ENCODE measurements at places on chromosomes 16 and 17.

DNA sequence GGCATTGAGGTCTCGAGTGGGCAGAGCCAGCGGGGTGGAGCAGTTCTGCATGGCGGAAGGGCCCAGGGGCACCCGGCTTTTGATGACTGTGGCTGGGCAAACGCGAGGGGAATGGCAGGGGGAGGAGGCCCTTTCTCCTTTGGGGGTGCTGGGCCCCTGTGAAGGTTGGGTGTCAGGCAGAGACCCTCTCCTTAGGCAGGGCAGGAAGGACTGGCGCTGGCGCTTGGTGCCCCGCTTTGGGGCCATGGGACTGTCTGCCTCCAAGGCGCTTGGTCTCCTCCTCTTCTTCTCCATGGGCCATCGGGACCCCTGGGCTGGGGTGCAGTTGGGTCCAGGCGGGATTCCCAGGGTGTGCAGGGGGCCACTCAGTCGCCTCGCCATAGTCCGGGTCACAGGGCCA is 12.8 kb upstream of the GFAP start:
- no peak for DNase-seq

DNA sequence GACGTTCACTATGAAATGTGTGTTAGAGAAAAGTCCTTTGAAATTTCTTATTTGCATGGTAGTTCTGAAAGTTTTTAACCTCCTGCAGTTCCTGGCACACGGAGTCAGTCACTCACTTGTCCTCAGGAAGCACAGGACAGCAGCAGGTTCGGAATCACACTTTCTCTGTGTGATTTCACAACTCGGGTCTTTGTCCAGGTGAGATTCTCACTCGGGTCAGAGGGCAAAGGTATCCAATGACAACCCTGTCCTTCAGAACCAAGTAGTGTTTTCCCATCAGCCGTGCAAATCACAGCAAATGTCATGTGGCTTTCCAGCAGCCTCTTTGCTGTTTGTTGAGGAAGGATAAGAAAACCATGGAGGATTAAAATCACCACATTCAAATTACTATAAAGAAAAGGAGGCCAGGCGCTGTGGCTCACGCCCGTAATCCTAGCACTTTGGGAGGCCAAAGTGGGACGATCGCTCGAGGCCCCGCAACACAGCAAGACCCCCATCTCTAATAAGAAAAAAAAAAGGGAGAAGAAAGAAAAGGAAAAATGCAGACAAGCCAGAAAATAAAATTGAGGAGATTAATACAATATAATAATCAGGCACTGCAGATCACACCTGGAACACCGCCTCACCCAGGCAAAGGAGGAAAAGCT is 22.0 kb downstream of the ADCY9 start:
- DNase-seq, result no peak

GRCh38 chr16:72202014-72202413 is 30.1 kb upstream of the PMFBP1 start:
- no peak for DNase-seq

GRCh38 chr16:87144232-87144631 is 173.0 kb downstream of the C16orf95 start:
- DNase-seq, result no peak

GRCh38 chr16:7021653-7022275 is 310.9 kb upstream of the RBFOX1 start:
- DNase-seq, result no peak

DNA sequence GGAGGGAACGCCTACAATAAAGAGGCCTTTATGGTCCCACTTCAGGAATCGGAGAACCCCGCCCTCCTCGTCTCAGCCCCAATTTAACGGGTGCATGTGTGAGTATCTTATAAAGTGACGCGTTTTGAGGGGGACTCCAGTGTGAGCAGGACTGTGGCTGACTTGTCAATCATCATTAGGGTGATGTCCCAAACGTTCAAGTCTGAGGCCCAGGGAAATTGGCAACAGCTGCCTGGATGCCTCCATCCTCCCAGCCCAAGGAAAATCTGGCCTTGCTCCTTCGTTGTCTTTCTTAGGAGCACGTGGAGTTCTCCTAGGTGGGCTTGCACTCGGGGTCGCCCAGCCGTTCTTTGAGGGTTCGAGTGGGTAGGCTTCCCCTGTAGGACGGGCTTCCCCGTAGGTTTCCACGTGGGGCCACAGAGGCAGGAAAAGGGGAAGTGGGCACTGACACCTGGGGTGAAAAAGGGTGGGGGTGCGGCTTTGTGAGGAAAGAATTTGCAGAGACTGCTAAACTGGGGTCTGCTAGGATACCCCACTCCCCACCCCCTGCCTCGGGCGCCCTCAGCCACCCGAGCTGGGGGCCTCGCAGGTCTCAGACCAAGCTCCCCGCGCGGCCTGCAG is 561 bp upstream of the HERPUD1 start:
- DNase-seq, result no peak

GRCh38 chr17:9199571-9200551 is 178.6 kb downstream of the NTN1 start:
- no peak for DNase-seq

DNA sequence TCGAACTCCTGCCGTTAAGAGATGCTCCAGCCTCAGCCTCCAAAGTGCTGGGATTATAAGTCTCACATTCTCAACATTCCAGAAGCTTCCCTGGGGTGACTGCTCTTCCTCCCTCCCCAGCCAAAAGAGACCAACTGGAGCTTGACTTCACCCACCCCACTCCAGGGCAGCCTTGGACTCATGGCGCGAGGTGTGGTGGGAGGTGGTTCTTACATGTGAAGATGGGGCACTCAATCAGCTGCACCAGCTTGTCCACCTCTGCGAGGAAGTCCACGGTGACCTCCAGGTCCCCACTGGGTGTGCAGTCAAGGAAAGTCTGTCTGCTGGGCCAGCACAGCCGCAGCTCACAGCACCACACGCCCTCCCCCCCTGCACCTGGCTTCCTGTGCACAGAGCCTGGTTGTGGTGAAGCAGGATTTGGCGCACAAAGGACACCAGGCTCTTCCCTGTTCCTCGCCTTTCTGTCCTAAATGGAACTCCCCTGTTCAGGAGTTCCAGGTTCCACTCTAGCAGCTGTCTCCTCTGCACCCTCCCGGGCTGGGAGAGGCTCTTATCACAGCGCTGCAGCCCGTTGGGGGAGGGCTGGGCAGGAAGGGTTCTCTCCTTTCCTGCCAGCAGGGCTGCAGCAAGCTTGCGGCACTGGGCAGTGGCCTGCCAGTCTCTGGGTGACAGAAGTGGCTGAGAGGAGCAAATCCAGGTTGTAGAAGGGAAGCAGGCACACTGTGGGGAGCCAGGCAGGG is 9.6 kb upstream of the MTSS2 start:
- no peak for DNase-seq

DNA sequence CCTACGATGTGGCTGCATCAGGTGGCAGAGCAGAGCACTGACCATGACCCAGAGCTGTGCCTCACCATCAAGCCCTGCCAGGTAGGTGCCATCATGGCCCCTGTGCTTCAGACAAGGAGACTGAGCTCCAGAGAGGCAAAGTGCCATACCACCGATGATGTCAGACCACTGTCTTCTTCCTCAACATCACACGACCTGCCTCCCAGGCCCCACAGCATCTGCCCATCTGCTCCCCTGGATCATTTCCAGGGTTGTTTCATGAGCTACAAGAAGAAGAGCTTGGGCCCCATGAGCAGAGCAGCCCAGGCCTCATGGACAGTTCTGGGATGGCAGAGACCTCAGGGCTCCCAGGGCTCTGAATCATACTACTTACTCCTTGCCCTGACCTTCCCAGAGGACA is 9.9 kb downstream of the XYLT1 start:
- no peak for DNase-seq

- no peak for DNase-seq
Measured at GRCh38 chr16:29182501-29182900, 197.6 kb downstream of the LAT start.

- no peak for DNase-seq
Measured at GRCh38 chr17:68458260-68459036, 1.2 kb upstream of the WIPI1 start.

GRCh38 chr17:3738562-3739295 is 15.0 kb downstream of the HASPIN start:
- peak; percentile 72 for DNase-seq

- DNase-seq, result peak; percentile 88
Measured at GRCh38 chr17:42980274-42980765, at the start of gene RUNDC1. TSS of gene RUNDC1 (plus strand) at chr17:42980565. CDS start at chr17:42980577, 12 bp downstream.

GRCh38 chr17:12549499-12550041 is 116.1 kb upstream of the MYOCD start:
- DNase-seq, result no peak

- DNase-seq, result no peak
Measured at GRCh38 chr17:74267579-74267978, 6.5 kb upstream of the DNAI2 start.

DNA sequence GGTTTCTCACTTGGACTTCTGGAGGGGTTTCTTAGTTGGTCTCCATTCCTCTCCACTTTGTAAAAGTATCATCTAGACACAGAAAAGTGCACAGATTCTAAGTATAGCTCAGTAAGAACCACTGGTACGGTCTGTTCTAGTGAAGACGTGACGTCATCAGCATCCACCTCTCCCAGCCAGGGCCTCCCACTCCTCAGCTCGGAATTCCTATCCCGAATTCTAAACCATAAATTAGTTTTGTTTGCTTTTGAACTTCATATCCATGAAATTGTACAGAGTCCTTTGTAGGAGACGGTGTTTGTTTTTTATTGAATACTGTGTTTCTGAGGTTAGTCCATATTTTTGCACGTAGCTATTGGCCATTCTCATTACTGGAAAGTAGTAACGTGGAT is 25.5 kb downstream of the FOXK2 start:
- DNase-seq, result no peak

DNA sequence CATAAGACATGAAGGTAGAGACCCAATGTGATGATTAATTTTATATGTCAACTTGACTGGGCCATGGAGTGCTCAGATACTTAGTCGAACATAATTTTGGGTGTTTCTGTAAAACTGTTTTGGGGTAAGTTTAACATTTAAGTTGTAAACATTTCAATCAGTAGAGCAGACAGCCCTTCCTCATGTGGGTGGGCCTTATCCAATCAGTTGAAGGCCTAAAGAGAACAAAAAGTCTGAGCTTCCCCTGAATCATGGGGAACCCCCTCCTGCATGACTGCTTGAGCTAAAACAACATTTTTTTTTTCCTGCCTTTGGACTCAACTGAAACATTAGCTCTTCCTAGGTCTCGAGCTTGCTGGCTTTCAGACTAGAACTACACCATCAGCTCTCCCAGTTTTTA is 327.3 kb upstream of the SOX9 start:
- no peak for DNase-seq

DNA sequence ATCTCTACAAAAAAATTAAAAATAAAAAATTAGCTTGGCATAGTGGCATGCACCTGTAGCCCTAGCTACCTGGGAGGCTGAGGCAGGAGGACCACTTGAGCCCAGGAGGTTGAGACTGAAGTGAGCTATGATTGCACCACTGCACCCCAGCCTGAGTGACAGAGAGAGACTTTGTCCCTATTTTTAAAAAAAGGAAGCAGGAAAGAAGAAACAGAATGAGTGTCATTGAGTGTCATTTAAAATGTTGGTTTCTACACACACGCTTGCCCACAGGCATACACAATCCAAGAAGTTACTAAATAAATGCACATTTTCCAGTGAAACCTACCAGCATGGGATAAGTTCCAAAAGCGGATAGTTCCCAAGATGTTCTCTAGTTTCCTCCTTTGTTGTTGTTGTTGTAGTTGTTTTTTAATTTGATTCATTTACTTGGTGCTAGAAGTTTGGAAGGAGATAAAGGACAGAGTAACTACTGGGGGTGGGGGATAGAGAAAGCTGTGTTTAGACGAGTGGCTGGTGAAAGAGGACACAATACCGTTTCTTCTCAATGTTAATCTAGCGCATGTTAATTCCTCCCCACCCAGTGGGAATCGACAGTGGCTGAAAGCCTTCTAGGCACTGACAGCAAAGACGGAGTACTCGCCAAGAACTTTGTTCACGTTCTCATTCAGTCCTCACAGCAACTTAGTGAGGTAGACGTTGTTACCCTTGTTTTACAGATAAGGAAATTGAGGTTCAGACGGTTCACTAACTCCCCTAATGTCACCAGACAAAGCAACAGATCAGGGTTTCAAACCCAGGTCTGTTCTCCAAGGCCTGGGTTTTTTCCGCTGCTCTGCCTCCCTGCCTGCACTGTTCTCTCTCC is 17.3 kb downstream of the MRPS23 start:
- no peak for DNase-seq

GRCh38 chr17:46942441-46943217 is 19.7 kb downstream of the GOSR2 start:
- peak; percentile 3 for DNase-seq

DNA sequence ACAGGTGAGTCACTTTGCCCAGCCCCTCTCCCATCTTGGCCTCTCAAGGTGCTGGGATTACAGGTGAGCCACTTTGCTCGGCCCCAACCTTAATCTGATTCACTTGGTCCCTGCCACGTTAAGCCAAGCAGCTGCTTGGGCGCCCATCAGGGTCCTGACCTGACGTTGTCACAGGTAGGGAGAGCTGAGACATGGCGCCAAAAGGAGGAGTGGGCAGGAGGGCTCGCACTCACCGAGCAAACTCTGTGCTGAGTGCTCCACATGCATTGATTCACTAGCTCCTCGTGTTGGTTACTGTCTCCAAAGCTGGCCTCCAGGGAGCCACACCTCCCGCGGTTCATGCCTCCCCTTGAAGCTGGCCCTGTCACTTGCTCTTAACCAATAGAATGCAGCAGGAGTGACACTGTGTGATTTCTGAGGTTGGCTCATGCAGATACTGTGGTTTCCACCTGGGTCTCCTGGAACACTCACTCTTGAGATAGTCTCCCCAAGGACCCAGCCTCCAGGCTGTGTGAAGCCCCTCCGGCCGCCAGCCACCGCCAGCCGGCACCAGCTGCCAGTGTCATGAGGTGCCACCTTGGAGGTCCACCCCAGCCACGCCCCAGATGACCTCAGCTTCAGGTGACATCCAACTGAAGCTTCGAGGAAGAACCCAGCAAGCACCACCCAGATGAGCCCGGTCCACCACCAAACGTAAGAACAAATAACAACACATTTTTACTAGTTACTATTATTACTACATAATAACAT is 223.0 kb downstream of the GSG1L start:
- DNase-seq, result no peak

DNA sequence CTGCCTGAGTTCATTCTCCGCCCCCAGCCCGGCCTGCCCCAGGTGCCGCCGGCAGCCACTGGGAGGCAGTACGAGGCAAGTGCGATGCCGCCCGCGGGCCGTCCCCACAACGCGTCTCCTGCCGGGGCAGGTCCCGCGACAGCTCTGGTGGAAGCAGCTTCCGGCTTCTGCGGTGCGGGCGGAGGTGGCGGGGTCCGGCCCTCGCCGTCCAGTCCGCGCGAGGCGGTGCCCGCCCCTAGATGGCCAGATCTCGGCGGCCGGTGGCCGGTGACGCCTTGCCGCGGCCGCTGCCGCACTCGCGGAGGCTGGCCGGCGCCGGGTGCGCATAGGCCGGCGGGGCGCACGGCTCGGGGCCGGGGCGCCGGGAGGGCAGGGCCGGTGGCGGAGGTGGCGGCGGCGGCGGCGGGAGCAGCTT is 1.8 kb downstream of the GJD3 start:
- DNase-seq, result peak; percentile 77

DNA sequence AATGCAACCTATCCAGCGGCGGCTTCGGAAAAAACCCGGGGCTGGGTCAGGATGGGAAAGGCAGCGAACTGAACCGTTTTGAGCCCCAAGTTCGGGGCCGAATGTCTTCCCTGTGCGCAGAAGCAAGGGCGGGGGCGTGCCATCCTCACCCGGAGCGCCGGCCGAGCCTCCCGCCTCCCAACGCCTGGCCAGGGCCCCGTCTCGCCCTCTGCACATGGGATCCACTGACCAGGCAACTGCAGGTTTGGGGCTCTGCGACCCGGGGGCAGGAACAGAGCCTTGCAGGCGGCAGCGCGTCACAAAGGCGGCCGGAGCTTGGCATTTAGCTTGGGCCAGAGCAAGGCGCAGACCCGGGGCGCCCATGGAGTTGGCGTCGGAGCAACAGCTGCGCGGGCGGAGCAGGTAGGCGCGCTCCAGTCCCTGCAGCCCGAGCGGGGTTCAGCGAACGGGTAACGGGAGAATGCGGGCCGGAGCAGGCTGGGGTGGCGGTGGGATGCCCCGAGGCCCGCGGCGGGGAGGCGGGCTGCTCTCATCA is at the start of gene FBXO39:
Gene FBXO39, plus strand, starts transcription at position 345 of the 535 bp plus-strand sequence. CDS start 3,654 bp downstream, outside the sequence.
- DNase-seq, result no peak
